A549 treated with dexamethasone at 1 μM for 4 hours (cell line): ENCODE measurements at places on chromosomes 12 and 14. TPM values are rescaled to one million over a fixed set of nuclear protein-coding genes. Genes with fewer than 3 reads are reported as not detected.

SYNDIG1L gene
- not detected in 5 replicates for total RNA-seq

TAS2R10 gene
- 0.11 to 0.13 TPM in 2 of 5 replicates, not detected in the others for total RNA-seq

ASIC1 gene
- 4.2 to 6.0 TPM (median 5.9 TPM) in 5 replicates for total RNA-seq

KRT74 gene
- total RNA-seq, result not detected in 5 replicates

C1S gene
- 41.7 to 58.5 TPM (median 47.4 TPM) in 5 replicates for total RNA-seq

MANSC4 gene
- not detected in 5 replicates for total RNA-seq

NEUROD4 gene
- 0.03 TPM in 1 of 5 replicates, not detected in the others for total RNA-seq

OR10A7 gene
- total RNA-seq, result not detected in 5 replicates

CLEC9A gene
- not detected in 5 replicates for total RNA-seq

ERP29 gene
- total RNA-seq, result 131 to 145 TPM (median 134 TPM) in 5 replicates

MBIP gene
- 14.1 to 16.4 TPM (median 16.2 TPM) in 5 replicates for total RNA-seq

HIGD1C gene
- not detected in 5 replicates for total RNA-seq

MORN3 gene
- total RNA-seq, result 0.25 to 0.65 TPM (median 0.33 TPM) in 5 replicates

TCL1A gene
- total RNA-seq, result not detected in 5 replicates

PPP1R1A gene
- 0.09 to 0.27 TPM (median 0.25 TPM) in 5 replicates for total RNA-seq

FAM186B gene
- total RNA-seq, result 0.07 to 0.16 TPM (median 0.12 TPM) in 4 of 5 replicates, not detected in the other

TAS2R43 gene
- total RNA-seq, result not detected in 5 replicates

FGF23 gene
- not detected in 5 replicates for total RNA-seq

KRT83 gene
- total RNA-seq, result 2.4 to 3.0 TPM (median 2.8 TPM) in 5 replicates
